ENCODE measurements at places on chromosomes 1 and 21.

- H3K27me3 ChIP-seq: no peaks in the 10 kb centered on the region
- H3K36me3 ChIP-seq: peaks cover 67% of the 10 kb centered on the region
- H3K4me1 ChIP-seq: peaks cover 19% of the 10 kb centered on the region
Observed at GRCh38 chr1:204398197-204399125, 13.2 kb downstream of the PPP1R15B start.

DNA sequence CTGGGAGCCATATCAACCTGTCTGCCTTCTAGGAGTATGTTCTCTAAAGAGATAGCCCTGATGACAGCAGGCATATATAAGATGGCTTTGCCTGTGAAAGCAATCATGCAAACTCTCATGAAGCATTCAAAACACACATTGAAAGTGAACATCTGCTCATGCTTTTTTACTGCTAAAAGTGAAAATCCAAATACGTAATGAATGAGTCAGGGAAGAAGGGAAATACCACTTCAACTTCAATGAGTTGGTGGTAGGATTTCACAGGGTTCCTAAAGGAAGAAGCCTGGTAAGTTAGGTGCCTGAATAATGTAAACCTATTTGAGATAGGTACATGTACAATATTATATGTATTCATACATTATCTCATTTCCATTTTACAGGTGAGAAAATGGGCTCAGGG is 50.5 kb upstream of the SLFNL1 start:
- no peaks in the 10 kb centered on the region for H3K27me3 ChIP-seq
- DNase-seq: no peak
- no peak overlapping the region for H3K4me3 ChIP-seq
- no peak overlapping the region for H3K27ac ChIP-seq

- no peak for DNase-seq
- H3K27me3 ChIP-seq: no peaks in the 10 kb centered on the region
- H3K27ac ChIP-seq: no peak overlapping the region
Observed at GRCh38 chr1:97364086-97364485, 556.7 kb downstream of the DPYD start.

- H3K4me3 ChIP-seq: peak overlapping the region; percentile 73
- no peaks in the 10 kb centered on the region for H3K27me3 ChIP-seq
- peaks cover 60% of the 10 kb centered on the region for H3K36me3 ChIP-seq
- H3K4me1 ChIP-seq: peaks cover 49% of the 10 kb centered on the region
- DNase-seq: no peak
Observed at GRCh38 chr1:1889090-1889750, 1.7 kb downstream of the GNB1 start.
